AG04449 (cell line): ENCODE measurements at places on chromosomes 1 and 21.

DNA sequence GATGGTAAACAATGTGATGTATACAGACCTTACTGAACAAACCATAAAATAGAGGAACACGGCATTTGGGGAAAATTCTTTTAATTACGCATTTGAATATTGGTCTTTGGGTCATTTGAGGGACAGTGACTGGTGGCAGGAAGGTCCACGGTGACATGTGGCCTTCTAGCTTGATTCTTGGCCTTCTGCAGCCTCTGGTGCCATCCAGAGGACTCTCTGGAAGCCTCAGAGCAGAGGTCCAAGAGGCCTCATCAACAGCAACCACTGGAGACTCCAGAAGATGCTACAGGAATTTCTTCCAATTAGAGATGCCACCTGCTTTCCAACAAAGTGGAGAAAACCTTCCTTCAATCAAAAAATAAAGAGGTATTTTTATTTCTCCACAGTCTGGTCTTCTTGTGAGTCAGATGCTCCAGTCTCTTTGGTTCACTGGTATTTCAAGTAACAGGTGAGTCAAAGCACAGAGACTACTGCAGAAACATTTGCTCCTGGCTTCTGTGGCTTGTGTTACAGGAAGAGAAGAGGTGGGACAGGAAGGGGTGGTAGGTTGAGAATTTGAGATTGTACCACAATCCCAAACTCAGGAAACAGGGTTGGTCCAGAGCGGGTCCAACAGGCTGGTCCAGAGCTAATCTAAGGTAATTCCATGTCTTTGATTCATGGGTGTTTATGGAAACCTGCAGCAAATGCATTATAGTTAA, 2.7 kb upstream of the F5 start:
- DNase-seq: no peak

GRCh38 chr1:54350360-54350759, 55.8 kb downstream of the SSBP3 start:
- DNase-seq: no peak

- no peak for DNase-seq
Measured at GRCh38 chr1:157278383-157279137, 140.4 kb upstream of the ETV3 start.

DNA sequence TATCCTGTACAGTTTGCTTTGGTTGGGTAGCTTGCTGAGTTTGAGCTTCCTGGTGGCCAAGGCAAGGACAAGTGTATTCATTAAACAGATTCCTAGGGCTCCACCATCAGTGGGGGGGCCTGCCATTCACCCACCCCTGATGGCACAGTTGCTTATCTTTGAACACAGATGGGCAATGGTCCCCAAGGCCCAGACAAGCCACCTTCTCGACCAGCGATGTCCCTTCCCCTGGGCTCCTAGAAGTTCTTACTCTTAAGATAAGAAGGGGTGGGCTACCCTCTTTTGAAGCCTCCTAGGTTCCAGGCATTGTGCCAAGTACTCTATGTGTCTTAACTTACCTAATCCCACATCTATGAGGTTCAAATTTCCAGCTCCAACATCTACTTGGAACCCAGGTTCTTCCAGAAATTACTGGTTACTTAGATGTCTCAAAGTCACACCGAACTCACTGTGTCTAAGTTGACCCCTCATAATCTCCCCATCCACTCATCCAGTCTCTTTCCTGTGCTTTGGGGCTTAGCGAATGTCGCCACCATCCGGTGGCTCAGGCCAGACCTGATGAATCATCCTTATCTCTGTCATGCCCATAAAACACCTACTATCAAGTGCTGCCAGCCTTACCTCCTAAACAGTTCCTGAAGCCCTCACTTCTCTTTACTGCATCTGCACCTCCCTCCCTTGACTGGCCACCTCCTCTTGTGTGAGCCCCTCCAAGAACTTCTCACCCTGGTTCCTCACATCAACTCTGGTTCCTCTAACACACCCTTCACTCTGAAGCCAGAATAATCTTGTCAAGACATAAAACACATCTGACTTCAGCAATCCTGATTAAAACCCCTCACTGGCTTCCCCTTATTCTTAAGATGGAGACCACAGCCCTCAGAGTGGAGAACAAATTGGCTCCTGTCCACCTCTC, 50.1 kb downstream of the KLHDC7A start:
- DNase-seq: no peak
